ENCODE measurements at places on chromosomes 2 and 18.

DNA sequence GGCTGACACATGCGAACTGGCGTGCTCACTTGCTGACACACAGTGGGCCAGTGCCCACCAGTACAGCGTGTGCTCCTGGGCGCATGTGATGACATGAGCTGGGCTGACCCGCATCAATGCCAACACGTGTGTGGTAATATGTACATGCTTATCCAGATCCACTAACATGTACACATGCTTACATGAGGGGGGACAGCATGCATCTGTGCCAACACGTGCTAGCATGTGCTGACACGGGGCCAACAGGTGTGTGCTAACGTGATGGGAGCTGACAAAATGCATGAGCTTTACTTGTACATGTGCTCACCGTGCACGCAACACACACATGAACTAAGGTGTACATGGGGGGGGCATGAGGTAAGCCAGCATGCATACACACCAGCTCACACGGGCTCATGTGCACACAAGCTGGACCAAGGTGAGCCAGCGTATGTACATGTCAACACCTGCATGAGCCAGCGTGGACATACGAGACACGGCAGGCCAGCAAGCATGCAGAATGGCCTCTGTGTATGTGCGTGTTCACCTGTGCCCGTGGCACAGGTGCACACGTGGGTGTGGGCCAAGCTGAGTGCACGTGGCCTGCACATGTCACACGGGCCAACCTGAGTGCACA, 28.5 kb downstream of the GPC1 start:
- no peak for DNase-seq

DNA sequence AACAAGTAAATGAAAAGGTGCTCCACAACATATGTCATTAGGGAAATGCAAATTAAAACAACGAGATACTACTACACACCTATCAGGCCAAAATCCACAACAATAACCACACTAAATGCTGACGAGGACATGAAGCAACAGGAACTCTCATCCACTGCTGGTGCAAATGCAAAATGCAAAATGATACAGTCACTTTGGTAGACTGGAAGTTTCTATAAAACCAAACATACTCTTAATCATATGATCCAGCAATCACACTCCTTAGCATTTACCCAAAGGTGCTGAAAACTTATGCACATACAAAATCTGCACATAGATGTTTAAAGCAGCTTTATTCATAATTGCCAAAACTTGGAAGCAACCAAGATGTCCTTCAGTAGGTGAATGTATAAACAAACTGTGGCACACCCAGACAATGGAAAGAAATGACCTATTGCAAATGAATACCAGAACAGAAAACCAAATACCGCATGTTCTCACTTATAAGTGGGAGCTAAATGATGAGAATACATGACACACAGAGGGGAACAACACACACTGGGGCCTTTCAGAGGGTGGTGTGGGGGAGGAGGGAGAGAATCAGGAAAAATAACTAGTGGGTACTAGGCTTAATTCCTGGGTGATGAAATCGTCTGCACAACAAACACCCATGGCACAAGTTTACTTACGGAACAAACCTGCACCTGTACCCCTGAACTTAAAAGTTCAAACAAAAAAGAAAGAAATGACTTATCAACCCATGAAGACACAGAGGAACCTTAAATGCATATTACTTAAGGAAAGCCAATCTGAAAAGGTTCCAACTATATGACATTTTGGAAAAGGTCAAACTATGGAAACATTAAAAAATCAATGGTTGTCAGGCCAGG, 80.4 kb downstream of the ASXL2 start:
- no peak for DNase-seq

DNA sequence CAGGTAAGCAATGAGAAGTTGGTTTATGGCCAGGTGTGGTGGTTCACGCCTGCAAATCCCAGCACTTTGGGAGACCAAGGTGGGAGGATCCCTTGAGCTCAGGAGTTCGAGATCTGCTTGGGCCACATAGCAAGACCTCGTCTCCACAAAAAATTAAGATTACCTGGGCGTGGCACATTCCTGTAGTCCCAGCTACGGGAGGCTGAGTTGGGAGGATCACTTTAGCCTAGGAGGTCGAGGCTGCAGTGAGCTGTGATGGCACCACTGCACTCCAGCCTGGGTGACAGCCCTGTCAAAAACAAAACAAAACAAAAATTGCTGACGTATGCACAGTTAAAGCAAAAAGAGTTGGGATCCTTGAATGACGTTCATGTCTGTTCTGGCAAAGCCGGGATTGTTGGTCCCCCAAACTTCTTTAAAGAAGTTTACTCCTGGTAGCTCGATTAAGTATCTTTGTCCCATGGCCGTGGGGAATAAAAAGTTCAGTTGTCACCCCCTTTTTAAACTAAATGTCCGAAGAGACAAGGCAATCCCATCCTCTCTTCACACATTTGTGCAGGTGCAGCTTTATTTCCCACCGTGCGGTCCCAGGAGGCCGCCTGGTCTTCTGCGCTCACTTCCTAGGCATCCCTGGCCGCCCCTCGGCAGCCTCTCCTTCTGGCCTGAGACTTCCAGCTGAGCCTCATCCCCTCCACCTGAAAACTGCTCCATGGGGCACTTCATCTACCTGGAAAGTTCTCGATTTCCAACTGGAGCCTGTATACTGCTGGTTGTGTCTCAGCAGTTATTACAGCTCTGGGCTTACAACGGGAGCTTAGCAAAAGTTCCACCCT, 762 bp upstream of the SPOPL start:
- peak; percentile 71 for DNase-seq

- DNase-seq, result no peak
These were observed 43.8 kb downstream of the MYO1B start for GRCh38 chr2:191289049-191289448.

GRCh38 chr2:170255971-170256370, 78.0 kb downstream of the MYO3B start:
- no peak for DNase-seq

GRCh38 chr2:1541819-1542475, 128.7 kb downstream of the TPO start:
- no peak for DNase-seq

DNA sequence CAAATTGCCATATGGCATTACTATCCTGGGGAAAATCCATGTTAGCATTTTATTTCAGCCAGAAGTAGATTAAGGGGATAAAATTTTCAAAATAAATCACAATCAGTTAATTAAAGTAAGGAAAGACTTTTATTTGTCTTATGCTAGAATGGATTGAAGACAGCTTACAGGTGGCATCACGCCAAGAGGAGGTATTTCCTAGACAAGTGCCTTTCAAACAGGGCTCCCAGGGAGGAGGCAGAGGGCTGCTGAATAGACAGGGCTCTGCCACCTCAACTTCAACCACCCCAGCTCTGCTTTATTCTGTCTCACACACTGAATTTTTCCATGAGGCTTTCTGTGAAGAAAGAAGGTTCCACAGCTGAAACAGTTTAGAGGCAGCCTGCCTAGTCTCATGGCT, 12.2 kb downstream of the CCDC68 start:
- DNase-seq, result no peak

GRCh38 chr2:104932243-104932642, 78.3 kb downstream of the POU3F3 start:
- no peak for DNase-seq

DNA sequence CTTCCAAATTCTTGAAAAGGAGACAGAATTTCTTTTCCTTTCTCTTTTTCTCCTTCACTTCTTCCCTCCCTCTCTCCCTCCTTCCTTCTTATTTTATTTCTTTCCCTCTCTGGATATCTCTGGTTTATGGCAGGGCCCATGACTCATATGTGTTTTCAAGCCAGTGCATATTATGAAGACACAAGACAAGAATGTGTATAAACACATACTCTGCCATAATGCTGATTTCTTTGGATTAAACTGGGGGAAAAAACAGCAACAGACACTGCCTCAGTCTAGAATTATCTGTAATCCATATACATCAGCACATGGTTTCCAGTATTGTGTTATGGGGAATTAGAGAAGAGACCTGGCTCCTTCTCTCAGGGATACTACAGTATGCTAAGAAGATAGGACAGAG, 82.8 kb upstream of the CPO start:
- DNase-seq, result no peak

DNA sequence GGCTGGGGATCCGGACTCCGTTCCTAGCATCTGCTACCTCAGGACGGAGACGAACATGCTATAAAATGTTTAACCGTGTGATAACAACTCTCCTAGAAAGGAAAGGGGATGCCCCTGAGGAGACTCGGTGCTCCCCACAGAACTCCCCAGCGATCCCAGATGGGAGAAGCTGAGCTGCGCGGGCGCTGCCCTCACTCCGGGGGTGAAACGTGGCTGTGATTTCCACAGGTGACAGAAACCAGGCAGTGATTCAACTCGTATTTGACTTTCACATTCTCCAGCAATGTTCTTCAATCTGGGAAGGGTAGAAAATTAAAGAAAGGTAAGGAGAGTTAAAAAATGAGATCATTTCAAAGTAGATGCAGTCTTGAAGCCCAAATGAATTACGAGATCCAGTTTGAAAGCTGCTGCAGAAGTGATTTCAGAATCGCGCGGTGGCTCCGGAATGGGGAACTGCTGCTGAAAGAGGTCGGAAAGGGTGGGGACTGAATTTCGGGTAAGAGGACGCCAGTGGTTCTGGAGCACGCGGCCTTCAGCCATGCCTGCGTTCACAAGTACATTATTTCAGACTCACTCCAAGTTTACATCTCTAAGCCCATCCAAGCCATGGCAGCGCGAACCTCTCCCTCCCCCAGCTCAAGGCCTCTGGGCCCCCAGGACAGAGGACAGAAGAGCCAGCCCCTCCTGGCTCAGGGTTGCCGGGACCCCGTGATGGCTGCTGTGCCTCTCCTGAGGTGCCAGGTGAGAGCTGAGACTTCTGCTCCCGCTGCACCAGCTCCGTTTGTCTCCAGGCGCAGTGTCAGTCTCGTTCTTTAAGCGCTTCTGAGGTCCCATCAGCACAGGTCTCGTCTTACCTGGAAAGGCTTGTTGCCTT, 39.5 kb downstream of the ADNP2 start:
- no peak for DNase-seq

DNA sequence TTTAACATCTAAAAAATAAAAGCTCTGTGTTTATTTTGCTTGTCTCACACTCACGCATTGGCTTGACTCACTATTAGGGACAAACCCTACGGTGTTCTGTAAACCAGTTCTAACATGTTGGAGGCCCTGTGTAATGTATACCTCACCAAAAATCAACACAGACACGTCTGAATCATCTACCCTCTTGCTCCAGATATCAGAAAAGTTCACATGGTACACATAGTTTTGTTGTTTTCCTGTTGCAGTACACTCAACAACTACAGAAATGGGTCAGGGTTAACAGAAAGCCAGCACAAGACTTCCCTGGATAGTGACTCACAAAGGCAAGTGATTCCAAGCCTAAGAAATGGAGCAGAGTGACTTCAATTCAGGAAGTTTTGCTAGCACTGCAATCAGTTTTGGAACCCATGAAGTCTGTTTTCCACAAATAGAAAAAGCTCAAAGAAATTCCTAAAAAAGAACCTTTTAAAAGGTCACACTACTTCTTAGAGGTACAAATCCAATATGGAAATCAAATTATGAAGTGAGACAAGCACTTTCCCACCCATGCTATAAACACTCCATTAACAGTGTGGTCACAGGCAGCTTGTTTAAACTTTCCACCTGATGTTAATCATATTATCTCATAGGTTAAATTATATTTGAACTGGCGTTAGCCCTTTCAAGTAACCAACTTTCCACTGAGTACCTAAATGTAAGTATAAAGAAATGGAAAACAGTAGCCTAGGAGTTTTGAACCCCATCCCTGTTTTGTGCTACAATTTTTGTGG, 87.4 kb downstream of the GAREM1 start:
- DNase-seq, result no peak

GRCh38 chr18:42509750-42510415, 554.8 kb downstream of the PIK3C3 start:
- no peak for DNase-seq

GRCh38 chr18:47389210-47389609, 137.8 kb upstream of the SKOR2 start:
- DNase-seq, result no peak

- DNase-seq, result no peak
These were observed 91.0 kb downstream of the CTIF start for GRCh38 chr18:48629730-48630324.

DNA sequence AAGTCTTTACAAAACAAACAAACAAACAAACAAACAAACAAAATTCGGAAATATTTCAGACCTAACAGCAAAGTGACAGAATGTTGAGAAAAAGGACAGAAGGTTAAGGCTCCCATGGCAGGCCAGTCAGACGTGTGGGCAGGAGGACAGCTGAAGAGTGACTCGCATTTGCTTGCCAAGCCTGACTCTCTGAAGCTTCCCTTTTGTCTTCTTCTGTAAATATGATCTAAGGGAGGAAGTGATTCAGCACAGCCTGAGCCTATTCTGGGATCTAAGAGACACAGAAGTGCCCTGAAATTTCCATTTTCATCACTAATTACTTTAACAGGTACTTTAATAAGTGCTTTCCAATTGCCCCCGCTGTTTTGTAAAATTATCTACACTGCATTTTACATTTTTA, 134.0 kb upstream of the LYPD1 start:
- DNase-seq, result no peak

GRCh38 chr18:50117863-50118262, 77.1 kb downstream of the MYO5B start:
- no peak for DNase-seq

DNA sequence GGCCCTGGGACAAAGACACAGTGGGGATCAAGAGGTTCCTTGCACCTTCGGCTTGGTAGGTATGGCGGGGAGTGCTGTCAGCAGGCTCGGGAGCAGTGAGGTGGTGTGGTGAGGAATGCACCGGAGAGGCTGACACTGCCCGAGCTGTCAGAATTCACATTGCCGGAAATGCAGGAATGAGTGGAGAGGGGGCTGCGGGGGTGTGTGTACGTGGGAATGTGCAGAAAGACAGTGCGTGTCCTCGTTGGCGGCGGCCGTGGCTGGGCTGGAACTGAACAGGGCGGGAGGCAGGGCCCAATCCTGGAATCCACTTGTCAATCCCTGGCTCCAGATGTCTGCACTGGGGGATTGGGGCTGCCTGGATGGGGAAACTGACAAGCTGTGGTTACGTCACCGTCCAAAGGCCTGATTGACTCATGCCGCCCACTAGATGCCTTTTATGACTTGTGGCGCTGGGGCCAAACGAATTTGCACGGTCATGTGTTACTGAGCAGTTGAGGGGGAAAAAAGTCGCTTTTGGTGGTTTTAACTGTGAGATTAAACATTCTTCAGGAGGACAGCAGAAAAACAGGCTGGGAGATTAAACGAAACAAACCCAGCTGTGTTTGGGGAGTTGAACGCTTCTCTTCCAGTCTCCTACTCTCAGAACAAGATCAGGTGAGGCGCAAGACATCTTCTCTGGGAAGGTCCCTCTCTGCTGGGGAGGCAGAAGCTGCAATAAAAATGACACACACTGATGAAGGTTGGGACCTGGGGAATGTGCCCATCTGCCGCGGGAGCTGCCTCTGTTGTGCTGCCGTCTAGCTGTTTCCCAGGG, 189.4 kb upstream of the GLI2 start:
- no peak for DNase-seq

DNA sequence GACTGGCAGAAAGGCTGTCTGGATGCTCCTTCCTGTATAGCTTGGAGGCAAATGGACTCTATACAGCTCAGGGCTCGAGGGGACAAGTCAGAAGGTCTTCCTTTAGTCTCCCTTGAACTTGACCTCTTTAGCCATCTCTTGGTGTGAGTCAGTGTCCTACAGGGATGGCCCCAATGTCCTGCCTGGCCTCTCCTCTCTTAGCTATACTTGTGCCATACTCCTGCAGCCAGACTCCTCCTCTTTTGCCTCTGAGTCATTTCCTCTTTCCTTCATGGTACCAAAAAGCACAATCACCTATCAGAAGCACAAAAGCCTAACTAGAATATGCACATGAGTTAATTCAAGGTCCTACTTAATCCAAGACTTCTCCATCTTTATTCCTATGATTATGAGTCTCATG, 112.7 kb downstream of the XRCC5 start:
- no peak for DNase-seq

All from NCI-H146 (cell line).